ENCODE measurements at places on chromosomes 12 and 14.

GRCh38 chr12:102702447-102703114 lies 214.5 kb downstream of the PAH start:
- no peak for DNase-seq

- DNase-seq = no peak
Observed at GRCh38 chr12:67539329-67539728, 109.2 kb upstream of the DYRK2 start.

- DNase-seq = no peak
Observed at GRCh38 chr14:54335569-54336155, 61.1 kb upstream of the CDKN3 start.

DNA sequence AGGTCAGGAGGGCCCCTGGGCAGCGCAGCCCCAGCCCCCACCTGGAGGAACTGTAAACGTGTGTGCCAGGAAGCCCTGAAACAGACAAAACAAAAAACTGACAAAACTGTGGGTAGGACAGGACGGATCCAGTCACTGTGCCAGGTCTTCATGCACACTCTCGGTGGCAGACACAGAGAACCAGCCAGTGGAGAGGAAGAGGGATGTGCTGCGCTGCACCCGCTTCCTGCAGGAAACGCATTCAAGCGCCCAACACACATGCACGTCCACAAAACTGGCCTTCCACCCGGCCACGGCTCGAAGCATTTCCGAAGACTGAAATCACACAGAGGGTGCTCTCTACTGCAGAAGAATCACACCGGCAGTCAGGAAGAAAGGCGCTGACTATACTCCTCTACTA lies 16.9 kb downstream of the BRF1 start:
- DNase-seq = no peak

DNA sequence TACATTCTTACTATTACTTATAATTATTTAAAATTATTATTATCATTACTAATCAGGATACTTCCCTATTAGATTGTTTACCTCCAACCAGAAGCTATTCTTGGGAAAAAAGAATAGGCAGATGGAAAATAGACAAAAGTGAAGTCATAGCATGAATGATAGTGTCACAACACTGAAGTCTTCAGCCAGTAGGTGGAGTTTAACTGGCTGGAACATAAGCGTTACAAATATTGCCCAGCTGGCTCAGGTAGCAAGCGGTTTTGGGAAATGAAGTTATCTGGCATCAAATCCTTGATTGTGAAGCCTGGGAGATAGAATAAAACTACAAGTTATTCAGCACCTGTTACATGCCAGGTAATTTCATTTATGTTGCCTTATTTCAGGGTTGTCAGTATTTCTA lies 762.9 kb downstream of the C12orf50 start:
- DNase-seq = no peak

GRCh38 chr12:21690704-21691368 lies 33.2 kb upstream of the LDHB start:
- DNase-seq = no peak

GRCh38 chr12:105754313-105754712 lies 384.4 kb downstream of the NUAK1 start:
- no peak for DNase-seq

DNA sequence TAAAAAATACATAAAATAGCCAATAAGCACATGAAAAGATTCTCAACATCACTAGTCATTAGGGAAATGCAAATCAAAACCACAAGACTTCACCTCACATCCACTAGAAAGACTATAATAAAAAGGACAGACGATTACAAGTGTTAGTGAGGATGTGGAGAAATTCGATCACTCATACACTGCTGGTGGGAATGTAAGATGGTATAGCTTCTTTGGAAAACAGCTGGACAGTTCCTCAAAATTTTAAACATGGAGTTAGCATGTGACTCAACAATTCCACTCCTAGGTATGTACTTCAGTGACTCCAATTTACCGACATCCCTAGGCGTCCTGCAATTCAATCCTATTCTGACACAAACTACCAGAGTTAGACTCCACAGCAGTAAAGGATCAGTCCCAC lies 13.7 kb downstream of the TRIM9 start:
- DNase-seq = no peak

- no peak for DNase-seq
Observed at GRCh38 chr14:60061371-60061770, 30.4 kb upstream of the PCNX4 start.

DNA sequence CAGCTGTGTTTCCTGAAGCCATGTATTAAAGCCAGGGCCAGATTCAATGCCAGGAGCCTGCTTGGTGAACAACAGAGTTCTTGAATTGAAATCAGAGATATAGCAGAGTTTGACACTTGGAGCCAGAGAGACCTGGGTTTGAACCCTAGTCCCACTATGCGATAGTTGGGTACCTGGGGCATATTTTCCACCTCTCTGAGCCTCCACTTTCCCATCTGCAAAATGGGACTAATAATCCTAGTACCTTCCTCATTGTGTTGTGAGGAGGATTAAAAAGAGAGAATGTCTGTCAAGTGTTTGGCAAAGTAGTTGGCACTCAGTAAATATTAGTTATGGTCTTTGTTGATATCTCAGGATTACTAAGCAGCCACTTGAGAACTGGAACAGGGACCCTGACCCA lies 6.0 kb upstream of the HRK start:
- no peak for DNase-seq

DNA sequence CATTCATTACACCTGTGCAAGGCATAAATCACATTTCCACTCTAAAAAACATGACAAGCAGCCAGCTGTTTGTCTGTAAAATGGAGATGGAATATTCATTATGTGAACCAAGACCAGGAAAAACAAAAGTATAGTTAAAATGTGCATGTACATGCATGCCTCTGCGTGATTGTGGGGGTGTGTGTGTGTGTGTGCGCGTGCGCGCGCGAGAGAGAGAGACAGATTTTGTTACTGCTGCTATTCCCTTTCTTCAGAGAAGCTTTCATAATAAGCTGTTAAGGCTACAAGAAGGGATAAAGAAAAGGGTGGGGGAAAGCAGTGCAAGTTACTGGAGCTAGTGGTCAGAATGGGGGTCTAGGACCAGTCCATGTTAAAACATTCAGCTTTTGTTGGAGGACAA lies 430.3 kb downstream of the NAV3 start:
- DNase-seq = no peak

GRCh38 chr14:94936401-94936892 lies 166.5 kb upstream of the GSC start:
- no peak for DNase-seq

GRCh38 chr14:59275668-59276067 lies 87.2 kb downstream of the DAAM1 start:
- DNase-seq = no peak

DNA sequence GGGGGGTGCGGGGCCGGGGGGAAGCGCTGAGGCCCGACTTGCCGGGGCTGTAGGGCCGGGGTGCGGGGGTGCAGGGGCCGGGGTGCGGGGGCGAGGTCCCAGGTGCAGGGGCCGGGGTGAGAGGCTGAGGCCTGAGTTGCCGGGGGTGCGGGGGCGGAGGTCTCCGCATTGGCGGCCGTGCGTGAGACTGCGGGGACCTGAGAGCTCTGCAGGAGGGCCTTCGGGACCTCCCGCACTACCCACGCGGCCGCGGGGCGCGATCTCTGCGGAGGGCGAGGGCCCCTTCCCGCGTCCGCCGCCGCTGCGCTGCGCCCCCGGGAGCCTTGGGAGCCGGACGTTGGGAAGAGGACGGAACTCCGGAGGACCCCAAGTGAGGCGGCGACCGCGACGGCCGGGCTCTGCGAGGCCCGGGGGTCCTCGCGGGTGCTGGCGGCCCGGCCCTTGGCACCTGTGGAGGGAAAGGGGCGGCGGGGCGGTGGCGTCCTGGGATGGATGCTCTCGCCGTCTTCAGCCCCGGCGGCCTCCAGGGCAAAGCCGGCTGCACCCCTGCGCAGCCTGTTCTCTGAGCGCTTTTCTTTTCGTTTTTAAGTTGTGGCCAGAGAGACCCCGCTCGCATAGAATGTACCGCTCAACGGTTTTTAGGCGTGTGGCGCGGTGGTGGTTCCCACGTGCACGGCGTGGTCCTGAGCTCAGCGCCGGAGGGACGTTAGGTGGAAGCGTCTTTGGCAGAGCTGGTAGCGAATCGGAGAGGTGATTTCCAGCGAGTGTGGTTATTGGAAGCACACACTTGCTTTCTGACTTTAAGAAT lies 1.3 kb downstream of the PIWIL1 start:
- DNase-seq = no peak

DNA sequence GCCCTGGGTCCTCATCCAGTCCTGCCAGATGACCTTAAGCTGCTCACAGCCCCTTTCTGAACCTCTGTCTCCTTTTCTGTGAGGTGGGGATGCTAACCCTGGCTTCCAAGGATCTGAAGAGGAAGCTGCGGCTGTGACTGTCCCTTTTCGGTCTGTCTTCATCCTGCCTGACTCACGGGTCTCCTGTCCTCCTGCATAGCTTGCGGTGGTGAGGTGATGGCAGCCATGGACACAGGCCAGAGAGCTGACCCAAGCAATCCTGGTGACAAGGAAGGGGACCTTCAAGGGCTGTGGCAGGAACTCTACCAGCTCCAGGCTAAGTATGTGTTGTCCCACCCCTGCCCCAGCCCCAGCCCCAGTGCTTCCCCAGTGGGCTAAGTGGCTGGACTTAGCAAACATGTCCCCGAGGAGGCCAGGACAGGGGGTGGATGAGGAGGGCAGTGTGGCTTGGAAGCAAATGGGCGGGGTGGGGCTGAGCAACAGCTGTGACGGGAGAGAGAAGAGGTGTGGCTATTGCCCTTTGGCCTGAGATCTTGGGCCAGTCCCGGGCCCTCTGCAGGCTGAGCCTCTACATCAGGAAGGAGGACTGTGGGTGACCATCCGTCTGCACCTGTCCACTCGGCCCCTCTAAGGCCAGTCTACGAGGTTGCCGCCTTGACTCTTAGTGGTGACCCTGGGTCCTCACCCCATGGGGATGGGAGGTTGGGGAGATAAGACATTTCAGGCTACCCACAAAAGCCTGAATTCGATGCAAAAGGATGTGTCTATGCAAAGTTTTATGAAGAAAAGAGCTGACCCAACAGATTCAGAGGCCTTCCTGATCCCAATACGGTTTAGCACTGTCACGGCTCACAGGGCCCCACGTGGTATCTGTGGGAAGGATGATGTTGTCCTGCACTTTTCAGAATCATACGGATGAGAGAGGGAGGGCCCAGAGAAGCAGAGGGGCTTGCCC lies 1.1 kb downstream of the CCDC197 start:
- no peak for DNase-seq

- no peak for DNase-seq
Observed at GRCh38 chr12:20590570-20590969, 104.6 kb upstream of the SLCO1C1 start.

GRCh38 chr12:105967038-105967776 lies 171.5 kb downstream of the NUAK1 start:
- DNase-seq = no peak

DNA sequence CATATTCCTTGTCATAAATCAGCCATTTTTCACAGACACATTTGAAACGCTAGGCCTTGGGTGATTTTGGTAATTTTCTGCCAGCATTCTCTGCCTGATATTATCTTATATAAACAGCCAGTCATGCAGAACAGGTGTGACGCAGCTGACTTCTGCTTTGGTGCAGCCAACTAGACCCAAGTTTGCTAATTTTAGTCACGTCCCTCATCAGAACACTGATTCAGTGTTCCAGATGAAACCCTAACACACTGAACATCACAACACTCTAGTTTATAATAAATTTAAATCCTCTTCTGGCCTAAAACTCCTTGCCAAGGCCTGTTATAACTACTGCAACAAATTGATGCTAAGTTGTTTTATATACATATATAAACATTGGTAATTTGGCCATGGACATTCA lies 386.1 kb downstream of the SEC23A start:
- DNase-seq = no peak

DNA sequence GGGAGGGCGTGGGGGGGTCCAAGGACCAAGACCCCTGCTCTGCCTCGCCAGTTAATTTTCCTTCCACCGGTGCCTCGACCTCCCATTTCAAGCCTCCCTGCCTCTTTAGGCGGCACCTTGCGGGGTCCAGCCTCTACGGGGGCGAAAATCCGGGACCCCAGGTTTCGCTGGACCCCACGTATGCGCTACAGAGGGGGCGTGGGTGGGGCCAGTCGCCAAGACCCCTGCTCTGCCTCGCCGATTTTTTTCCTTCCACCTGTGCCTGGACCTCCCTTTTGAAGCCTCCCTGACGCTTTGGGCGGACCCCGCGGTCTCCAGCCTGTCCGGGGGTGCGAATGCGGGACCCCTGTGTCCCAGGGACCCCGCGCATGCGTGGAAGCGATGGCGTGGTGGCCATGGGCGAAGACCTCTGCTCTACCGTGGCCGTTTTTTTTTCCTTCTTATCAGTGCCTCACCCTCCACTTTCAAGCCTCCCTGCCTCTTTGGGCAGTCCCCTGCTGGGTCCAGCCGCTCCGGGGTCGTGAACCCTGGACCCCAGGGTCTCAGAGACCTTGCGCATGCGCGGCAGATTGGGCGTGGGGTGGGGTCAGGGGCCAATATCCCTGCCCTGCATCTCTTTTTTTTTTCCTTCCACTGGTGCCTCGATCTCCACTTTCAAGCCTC lies 324.2 kb downstream of the ALG10 start:
- no peak for DNase-seq

DNA sequence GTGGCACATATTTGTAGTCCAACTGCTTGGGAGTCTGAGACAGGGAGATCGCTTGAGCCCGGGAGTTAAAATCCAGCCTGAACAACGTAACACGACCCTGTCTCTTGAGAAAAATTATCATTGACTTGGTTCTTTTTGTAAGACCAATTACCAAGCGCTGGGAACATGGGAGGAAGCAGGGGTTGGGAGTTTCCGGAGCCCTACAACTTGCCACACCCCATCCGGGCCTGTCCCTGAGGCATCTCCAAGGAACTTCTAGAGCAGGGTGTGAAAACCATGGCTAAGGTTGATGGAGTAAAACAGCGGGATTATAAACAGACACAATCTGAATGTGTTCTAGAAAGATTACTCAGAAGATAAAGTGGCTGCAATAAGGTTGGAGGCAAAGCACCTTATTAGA lies 10.3 kb downstream of the PLXNC1 start:
- no peak for DNase-seq

- DNase-seq = no peak
Observed at GRCh38 chr12:94202245-94203180, 54.1 kb downstream of the PLXNC1 start.

DNA sequence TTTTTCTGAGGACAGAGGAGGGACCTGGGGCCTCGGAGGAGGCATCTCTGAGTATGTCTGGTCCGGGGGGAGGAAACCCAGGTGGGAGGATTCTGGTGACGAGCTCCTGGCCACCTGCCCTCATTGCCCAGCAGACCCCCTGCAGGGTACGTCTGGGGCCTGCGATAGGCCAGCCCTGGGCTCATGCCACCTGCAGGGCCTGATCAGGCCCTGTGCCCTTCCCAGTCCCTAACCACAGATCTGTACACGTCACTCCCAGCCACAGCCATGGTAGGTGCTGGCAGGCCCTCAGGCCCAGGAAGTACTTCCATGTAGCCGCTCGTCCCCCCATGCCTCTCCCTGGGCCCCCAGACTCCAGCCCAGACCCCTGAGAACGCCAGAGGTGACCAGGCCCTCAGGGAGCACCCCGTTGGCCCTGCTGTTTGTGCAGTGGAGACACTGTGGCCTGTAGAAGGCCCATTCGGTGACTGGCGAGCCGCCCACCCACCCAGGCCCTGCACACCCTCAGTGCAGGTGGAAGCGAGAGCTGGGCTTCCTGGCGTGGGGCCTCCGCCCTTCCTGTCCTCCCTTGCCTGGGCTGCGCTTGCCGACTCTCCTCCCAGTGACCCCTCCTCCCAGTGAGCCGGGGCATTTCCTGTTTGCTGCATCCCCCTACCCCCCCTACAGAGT lies 5.7 kb downstream of the INF2 start:
- DNase-seq = peak; percentile 41

GRCh38 chr12:130461447-130461815 lies 123.7 kb downstream of the PIWIL1 start:
- DNase-seq = no peak

GRCh38 chr12:60035835-60036234 lies 440.0 kb downstream of the SLC16A7 start:
- DNase-seq = no peak
